ENCODE measurements at places on chromosomes 7 and 10. TPM values are rescaled to one million over a fixed set of nuclear protein-coding genes. Genes with fewer than 3 reads are reported as not detected.

Gene SPDYE1
- total RNA-seq: not detected

Gene GPR85
- 0.71 TPM for total RNA-seq

Gene FAM25G
- total RNA-seq: 1.2 TPM

Gene LIPK
- total RNA-seq: 0.33 TPM

Gene MGAM2
- 0.09 TPM for total RNA-seq

Gene KLLN
- 0.90 TPM for total RNA-seq

Gene INHBA
- 0.14 TPM for total RNA-seq

Gene NXPH1
- total RNA-seq: 0.05 TPM

Gene DYNC1I1
- total RNA-seq: 2.5 TPM

Gene FANK1
- 2.5 TPM for total RNA-seq

Gene COL13A1
- 0.19 TPM for total RNA-seq

Gene C10orf90
- 0.38 TPM for total RNA-seq

Gene RASA4
- total RNA-seq: 13.6 TPM

Gene ITGA8
- total RNA-seq: 1.3 TPM

Gene ACHE
- total RNA-seq: 6.9 TPM

Gene RPEL1
- total RNA-seq: 0.05 TPM

Gene KNDC1
- total RNA-seq: 0.19 TPM

Gene BTRC
- 5.0 TPM for total RNA-seq

Gene KAZALD1
- total RNA-seq: 2.8 TPM

Gene AZGP1
- total RNA-seq: 0.76 TPM

Gene DGKI
- 0.33 TPM for total RNA-seq

Gene PBLD
- 1.7 TPM for total RNA-seq

Gene PRR15
- total RNA-seq: 0.09 TPM

Gene GIMAP7
- 48.1 TPM for total RNA-seq

Gene DPYSL4
- 0.28 TPM for total RNA-seq

Gene POLR2J2
- total RNA-seq: 1.3 TPM
